ENCODE measurements at places on chromosomes 6 and 20.

- DNase-seq: no peak
Measured at GRCh38 chr6:170198298-170198697, 92.6 kb downstream of the DLL1 start.

- no peak for DNase-seq
Measured at GRCh38 chr20:22449188-22449973, 135.0 kb downstream of the FOXA2 start.

DNA sequence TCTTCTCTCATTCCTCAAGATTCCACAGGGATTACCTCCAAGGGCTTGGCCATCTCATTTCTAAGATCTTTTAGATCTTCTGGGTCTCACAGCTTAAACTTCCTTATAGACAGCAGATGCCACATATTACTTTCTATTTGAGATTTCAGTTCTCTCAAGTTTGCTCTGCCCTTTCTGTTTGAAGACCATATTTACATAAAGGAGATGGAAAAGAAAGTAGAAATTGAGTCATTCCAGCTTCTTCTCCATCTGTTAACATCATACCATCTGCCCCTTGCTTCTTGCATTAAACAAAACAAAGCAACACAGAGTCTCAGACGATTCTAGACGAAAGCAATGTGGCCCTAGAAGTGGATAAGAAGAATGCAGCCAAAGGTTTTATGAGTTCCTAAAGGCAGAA, 203.4 kb downstream of the TTLL2 start:
- DNase-seq: no peak

DNA sequence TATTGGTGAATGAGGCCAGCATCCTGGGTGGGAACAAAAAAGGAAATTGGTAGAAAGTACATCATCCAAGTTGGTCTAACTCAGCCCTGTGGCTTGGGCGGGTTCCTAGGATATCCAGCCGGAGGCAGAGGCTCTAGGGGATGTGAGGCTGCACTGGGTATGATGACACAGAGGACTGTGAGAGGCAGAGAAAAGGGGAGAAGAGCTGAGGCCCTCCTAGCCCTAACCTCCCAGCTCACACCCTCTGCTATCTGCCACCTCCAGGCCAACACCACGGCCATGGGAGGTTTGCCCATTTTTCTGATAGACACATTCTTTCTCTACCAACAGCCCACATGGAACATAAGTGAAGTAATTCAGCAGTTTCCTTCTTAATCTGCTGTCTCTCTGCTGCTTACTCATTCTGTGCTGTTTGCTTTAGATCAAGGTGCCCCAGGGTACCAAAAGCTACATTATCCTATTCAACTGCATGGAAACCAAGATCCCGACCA, 284.4 kb downstream of the ESR1 start:
- no peak for DNase-seq

DNA sequence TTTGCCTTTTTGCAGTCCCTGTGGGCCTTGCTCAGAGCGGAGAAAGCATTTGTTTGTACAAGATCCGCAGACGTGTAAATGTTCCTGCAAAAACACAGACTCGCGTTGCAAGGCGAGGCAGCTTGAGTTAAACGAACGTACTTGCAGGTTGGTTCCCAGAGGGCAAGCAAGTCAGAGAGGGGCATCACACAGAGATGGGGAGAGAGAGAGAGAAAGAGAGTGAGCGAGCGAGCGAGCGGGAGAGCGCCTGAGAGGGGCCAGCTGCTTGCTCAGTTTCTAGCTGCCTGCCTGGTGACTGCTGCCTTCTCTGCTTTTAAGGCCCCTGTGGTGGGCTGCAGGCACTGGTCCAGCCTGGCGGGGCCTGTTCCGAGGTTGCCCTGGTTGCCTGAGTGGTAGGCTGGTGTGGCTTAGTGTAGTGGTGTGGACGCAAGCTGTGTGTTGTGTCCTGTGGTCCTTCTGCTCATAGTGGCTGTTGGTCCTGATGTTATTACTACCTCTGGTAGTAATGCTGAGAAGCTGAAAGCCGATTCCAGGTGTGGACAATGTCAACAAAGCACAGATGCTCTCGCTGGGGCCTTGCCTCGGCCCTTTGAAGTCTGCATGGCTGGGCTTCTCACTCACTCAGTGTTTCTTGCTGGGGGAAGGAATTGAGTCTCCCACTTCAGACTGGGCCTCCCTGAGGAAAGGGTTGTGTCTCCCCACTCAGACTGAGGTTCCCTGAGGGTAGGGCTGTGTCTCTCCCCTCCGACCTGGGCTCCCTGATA, 12.1 kb downstream of the VEGFA start:
- DNase-seq: no peak

GRCh38 chr6:25685896-25686295, 33.9 kb downstream of the SCGN start:
- DNase-seq: no peak

DNA sequence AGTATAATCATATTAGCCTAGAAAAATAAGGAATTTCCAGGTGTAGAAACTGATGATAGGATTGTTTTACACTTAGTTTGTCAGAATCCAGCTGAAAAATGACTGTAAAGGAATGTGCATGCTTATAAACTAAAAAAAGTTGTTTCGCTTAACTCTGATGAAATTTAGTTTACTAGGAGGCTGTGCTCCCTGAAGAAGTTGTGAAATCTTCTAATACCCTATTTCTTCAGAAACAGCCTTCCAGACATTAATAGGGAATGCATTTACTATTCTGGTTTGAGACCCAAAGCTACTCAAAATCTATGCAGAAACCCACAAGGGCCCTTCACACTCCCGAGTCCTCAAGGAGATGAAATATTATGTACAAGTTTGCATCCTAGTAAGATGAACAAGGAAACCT, 105.5 kb upstream of the SSTR4 start:
- no peak for DNase-seq

DNA sequence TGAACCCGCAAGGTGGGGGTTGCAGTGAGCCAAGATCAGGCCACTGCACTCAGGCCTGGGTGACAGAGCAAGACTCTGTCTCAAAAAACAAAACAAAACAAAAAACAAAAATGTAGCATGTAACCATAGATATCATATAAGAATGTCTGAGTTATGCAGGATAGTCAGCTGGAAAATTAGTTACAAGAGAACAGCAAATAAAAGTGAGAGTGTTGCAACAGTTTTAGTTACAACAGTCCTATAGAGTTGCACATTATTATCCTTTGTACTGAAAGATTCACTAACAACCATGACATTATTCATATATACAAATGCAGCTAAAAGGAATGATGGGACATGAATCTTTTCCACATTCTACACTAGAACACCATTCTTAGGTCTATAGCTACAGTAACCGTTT, 16.4 kb downstream of the RNF24 start:
- DNase-seq: no peak

DNA sequence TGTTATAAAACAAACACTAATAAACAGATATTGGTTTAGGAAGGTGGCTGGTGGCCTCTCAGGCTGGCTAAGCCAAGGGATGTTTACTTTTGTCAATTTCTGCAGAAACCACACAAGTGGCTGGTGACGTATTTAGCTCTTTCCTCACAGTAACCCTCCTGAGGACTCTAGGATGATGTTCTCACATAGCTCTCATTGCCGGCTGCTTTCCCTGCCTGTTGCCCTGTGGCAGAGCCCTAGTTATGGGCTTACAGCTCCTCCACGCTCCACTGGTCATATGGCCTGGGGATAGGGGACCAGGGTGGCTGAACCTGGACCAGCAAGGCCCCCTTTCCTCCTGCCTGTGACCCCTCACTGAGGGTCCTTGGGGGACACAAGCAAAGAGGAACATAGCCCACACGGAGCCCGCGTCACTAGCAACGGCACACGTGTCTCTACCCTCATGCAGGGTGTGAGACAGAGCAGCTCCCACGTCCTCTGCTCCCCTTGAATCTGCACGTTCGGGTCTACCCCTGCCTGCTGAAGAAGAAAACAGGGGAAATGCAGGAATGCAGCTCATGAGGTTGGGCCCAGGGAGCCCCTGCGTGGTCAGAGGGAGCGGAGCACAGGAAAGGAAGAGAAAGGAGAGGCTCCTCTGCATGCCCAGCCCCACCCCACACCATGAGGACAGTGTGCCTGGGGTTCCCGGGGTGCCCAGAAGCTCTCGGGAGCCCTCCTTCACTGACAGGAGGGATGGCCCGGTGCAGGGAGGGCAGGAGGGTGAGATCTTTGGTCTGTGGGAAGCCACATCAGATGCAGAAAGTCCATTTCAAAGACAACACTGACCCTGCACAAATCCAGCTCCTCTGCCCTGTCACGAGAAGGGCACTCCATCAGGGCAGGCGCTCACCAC, 13.9 kb downstream of the RAMACL start:
- DNase-seq: no peak

DNA sequence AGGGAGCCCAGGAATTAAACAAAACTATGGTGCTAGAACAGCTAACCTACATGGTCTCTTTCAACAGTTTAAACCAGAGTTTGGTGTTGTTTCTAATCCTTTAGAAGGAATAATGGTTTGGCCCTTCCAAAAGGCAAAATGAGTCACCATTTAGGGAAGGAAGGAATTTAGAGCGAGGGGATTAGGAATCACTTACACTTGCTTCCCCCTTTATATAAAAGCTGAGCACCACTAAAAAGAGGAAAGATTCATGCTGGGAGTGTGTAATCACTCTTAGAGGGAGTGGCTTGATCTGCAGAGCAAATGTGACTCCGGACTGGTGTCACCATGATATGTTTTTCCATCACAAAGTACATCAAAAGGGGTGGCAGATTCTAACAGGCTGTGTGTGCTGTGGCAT, 63.6 kb downstream of the F13A1 start:
- no peak for DNase-seq

DNA sequence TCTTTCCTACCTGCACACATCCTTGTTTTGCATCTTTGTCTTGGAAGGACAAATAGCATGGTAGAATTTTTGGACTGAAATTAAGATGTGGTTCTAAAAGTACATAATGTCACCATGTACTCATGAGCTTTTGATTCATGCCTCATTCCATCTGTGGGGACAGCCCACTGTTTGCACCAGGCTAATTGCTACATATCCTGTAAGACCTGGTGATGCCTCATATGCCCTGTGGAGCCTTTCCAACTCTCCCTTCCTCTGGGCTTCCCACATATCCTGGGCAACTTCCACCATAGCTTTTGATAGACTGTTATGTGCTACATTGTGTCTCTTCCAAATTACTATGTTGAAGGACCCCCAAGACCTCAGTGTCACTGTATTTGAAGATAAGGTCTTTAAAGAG, 213.6 kb upstream of the PREP start:
- no peak for DNase-seq

GRCh38 chr6:111537528-111537920, 54.5 kb upstream of the REV3L start:
- DNase-seq: no peak

DNA sequence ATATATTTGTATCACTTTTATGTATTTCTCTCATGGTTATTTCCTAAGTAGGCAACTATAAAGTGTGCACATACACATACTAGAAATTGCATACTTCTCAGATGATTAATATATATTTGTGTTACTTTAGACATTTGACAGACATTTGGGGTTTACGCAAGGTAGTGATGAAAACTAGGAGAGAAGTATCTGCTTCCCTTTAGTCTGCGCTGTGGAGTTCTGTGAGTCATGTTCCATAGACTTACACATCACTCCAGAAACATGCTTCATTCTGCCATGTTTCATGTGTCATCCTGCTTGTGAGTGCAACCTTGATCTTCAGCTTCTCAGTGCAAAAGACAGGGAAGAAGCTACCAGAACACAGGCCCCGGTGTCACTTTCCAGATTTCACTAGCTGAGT, 200.7 kb upstream of the BMP2 start:
- DNase-seq: no peak

DNA sequence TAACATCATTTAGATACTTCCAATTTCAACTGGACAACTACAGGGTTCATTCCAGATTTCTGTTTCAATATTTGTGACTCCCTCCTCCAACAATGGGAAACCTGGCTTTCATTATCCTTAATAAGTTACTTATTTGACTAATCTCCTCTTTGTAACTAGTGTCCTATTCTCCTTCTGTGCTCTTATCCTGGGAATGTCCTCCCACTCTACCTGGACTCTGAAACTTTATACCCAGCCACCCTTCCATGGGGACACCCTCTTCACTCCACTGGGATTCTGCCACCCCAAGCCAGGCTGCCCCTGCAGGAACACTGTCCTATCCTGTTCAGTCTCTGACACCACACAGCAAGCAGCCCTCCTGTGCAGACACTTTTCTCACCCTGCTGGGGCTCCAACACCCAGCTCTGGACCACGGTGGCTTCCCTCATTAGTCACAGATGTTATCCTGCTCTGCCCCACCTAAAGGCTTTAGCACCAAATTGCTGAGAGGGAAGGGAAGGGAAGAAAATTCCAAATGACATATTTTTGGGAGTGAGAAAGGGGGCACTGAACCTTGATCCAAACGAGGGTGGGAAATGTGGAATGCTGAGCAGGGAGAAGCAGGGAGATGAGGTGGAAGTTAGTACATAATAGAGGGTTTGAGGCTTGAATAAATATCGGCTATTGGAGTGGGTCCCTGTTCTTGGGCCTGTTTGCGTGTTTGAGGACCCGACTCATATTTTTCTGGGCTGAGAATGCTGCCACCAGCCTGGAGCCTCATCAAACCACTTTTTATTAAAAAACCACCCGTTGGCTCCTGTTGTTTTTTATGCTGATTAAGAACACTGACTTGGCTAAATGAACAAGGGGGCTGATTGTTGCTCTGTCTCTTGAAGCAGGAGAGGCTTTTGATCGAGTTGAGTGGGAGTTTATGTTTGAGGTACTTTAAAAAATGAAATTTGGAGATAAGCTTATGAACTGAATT, 54.0 kb upstream of the AKIRIN2 start:
- DNase-seq: no peak

DNA sequence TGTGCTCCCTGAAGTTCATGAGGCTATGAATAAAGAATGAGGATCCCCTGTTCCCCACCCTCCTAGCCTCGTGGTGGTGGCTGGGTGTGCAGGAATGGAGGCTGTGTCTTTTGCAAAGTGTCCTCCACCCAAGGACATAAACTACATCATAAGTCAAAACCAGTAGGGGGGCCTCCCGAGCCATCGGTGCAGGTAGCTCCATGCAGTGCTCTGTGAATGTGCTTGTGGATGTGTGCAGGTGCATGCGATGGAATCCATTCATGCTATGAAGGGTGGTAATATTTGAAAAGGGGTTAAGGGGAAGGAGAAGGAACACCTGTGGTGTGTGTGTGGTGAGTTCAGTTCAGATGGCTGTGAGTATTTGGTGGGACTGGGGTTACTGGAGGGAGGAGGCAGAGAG, 197.3 kb downstream of the NRN1 start:
- no peak for DNase-seq

- DNase-seq: no peak
Measured at GRCh38 chr20:13552061-13552460, 86.7 kb downstream of the TASP1 start.

DNA sequence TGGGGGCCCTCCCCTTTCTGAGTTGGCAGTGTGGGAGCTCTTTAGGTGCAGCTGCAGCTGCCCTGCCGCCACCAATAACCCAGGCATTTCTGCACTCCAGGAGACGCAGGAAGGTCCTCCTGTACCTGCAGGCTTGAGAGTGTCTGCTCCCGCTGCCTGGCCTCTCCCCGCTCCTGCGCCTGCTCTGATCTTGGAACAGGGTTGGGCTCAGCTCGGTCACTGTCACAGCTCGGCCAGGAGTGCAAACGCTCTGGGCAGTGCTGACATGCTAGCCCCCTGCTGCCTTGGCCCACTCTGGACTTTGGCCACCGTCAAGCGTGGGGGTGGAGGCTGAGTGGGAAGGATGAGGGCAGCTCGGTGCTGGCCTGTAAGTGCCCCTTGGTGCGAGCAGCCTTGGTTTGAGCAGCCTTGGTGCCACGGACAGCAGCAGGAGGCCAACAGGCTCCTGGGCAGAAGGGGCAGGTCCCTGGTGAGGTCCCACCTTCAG, 738.1 kb upstream of the GJE1 start:
- DNase-seq: no peak

GRCh38 chr6:28315628-28316027, 20.3 kb downstream of the ZSCAN31 start:
- DNase-seq: no peak

GRCh38 chr6:16440636-16441212, 202.3 kb downstream of the GMPR start:
- no peak for DNase-seq

All from GM12864 (cell line).